Natural killer cell treated with Interleukin-12 subunit alpha and Interleukin-12 subunit beta and Interleukin-15 and Interleukin-18, amount 100 ng/mL, for 72 hours (primary cell): ENCODE measurements at places on chromosomes 16 and 17. TPM values are rescaled to one million over a fixed set of nuclear protein-coding genes. Genes with fewer than 3 reads are reported as not detected.

Gene ZNF629
- 0.98 TPM for total RNA-seq

DNA sequence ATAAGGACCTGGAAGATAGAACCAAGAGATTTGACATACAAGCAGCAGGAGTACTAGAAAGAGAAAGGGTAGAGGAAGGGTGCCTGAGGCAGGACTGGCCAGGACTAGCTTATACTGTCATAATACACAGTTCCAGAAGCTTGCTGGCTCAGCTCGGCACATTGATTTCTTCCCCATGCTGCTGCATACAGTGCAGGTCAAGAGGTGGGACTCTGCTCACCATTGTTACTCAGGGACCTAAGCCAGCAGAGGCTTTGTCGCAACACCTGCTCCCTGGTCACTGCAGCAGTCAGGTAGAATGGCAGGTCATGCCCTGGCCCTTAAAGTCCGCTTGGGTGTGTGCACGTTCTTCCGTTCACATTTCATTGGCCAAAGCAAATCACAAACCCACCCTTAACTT lies 32.8 kb downstream of the LDHD start:
- no peak for DNase-seq

GRCh38 chr16:3112058-3112880 lies at the start of gene ZNF205:
Gene ZNF205 (plus strand): TSS chr16:3112586. CDS start chr16:3113431, 845 bp downstream.
- no peak for DNase-seq

Gene HSPB9
- not detected for total RNA-seq

DNA sequence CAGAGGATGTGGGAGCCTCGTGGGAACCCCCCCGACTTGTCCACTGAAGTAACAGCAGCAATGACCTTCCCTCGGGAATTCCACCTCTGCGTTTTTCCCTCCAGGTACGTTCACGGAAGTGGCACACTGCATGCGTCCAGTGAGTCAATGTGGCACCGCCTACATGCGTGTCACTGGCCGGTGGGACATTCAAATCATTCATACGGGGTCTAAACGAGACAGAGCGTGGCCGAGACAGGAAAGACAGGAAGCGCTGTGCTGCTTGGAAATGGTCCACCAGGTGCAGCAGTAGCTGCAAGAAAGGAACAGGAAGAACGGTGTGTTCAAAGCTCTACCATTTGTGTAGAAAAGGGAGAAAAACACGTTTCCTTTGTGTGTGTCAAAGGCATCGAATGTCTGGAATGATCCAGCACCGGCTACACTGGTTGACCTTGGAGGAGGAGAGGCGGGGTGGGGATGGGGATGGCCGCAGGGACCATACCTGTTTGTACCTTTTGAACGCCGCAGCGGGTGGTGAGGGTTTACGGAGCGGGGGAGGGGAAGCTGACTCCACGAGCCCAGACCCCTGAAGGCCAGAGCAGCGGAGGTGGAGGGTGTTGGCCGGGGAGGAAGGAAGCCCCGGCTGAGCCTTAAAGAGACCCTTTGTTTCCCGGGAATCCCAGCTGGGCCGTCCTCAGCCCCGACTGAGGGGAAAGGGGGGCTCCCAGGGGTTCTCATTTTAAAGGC lies 1.7 kb upstream of the PGAP6 start:
- no peak for DNase-seq

DNA sequence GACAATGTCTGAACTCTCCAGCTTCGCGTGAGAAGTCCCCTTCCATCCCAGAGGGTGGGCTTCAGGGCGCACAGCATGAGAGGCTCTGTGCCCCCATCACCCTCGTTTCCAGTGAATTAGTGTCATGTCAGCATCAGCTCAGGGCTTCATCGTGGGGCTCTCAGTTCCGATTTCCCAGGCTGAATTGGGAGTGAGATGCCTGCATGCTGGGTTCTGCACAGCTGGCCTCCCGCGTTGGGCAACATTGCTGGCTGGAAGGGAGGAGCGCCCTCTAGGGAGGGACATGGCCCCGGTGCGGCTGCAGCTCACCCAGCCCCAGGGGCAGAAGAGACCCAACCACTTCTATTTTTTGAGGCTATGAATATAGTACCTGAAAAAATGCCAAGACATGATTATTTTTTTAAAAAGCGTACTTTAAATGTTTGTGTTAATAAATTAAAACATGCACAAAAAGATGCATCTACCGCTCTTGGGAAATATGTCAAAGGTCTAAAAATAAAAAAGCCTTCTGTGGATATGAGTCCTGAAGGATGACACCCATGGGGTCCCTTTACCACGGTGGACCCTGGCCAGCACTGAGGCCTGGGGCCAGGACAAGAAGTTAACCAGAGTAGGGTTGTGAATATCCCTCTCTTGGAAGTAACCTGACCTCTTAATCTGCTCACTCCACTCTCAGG lies 10.5 kb upstream of the ITGAD start:
- peak; percentile 74 for DNase-seq

DNA sequence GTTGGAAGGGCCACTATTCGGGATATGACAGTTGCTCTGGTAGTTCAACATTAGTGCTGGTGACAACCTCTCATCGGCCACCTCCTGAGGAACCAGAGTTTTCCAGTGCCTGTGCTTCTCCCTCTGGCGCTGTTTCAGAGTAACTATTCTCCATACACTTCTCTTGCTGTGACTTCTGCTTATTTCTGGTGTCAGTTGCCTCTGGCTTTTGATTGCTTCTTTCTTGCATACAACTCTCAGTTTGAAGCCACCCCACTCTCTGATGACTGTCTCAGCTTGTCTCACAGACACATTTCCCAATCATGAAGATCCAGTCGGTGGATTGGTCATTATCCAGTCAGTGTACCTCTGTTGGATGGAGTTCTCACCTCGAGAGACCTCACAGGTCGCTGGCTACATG lies 3.4 kb upstream of the TM4SF5 start:
- no peak for DNase-seq

- DNase-seq, result no peak
These were observed 72.1 kb downstream of the SOCS1 start for GRCh38 chr16:11183951-11184350.
